Colonic mucosa (tissue), 4 donors: ENCODE measurements at places on chromosomes 7 and 10.

DNA sequence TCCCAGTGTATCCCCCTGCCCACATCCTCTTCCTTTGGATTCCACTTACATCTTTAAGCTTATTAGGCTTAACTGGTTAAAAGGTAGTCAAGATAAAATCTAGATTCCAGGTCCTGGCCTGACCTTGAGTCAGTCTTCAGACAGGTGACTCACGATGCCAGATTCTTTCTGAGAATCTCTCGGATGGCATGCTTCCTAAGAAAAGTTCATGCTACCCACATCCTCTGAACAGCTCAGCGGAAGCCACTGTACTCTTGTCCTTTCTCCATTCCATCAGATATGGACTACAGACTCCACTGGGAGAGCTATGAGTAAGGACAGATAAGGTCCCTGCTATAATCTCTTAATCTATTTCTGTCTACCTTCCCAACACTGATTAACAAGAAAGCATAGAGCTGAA lies 43.4 kb downstream of the DNMBP start:
- DNase-seq: no peak

DNA sequence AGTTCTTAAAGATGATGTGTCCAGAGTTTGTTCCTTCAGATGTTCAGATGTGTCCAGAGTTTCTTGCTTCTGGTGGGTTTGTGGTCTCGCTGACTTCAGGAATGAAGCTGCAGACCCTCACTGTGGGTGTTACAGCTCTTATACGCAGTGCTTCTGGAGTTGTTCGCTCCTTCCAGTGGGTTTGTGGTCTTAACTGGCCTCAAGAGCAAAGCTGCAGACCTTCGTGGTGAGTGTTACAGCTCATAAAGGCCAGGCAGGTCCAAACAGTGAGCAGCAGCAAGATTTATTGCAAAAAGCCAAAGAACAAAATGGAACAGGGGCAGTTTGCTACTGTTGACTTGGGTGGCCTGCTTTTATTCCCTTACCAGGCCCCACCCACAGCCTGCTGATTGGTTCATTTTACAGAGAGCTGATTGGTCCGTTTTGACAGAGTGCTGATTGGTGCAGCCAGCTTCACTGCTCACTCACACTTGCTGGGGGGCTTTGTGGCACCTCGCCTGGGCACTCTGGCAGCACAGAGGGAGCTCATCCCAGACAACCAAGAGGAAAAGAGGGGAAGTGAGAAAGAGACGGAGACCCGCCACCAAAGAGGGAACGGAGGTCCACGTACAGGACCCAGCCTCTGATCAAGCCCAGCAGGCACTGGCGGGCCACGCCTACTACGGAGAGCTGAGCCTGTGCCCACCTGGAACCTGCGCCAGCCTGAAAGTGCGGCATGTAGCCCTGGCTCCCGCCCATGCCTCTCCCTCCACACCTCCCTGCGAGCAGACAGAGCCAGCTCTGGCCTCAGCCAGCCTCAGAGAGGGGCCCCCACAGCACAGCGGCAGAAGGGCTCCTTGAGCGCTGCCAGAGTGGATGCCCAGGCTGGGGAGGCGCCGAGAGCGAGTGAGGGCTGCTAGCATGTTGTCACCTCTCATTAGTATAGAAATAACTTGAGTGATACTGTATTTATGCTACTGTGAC lies 55.8 kb upstream of the SEMA3C start:
- no peak for DNase-seq

GRCh38 chr10:70615784-70616522 lies 13.4 kb upstream of the PRF1 start:
- DNase-seq: no peak

- no peak for DNase-seq
Measured at GRCh38 chr7:26696161-26696560, 168.2 kb downstream of the SKAP2 start.

GRCh38 chr10:48456808-48457761 lies 147.8 kb downstream of the ARHGAP22 start:
- DNase-seq: peak; percentile 15

DNA sequence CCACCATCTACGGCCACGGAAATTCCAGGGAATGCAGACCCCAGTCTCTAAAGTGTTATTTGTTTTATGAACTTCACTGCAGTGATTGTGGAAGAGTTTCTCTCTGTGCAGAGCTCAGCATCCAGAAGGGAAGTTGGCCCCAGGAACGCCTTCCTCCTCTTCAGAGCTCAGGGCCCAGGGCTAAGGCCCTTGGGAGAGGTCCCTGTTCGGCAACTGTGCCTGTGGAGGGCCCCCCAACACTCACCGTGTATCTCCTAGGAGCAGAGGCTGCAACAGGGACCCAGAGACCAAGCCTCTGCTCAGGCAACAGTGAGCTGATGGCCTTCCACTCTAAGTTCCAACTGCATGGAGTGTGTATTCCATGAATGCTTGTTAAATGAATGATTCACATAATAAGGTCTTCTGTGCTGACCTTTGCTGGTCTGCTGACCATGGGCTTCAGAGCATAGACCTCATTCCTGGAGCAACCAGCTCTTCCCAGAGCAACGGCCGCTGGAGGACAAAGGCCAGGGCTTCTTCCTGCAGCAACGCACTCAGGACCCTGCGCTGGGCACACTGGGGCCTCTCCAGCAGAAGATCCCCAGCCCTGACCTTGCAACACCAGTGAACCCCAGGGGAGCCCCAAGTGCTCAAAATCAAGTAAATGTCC lies 7.7 kb downstream of the DIP2C start:
- DNase-seq: no peak

- no peak for DNase-seq
Measured at GRCh38 chr7:8229927-8230326, 32.0 kb downstream of the ICA1 start.

DNA sequence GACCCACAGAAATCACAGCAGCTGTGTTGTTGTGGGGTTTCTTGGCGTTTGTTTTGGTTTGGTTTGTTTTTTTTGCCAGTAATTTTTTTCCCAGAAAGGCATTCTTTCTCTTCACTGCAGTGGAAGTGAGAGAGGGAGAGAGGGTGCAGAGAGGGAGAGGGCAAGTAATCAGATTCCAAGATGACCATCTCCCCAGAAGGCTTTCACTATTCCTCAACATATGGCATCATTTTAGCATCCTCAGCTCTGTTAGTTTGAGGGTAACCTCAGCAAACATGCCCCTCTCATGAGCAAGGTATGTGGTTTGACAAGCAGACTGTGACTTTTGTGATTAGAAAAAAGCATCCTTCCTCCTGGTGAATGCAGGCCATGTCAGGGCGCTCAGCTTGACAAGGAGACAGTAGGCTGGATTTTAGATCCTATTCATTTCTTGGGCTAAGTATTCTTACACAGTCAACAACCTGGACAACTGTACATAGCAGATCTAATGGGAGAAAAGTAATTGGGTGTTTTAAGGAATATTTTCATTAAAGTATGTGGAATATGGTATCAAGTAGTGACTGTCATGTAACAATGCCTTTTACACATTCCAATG lies 86.3 kb upstream of the PIK3CG start:
- DNase-seq: no peak

- DNase-seq: peak; percentile 32
Measured at GRCh38 chr7:45663167-45663921, 89.2 kb downstream of the ADCY1 start.

- DNase-seq: no peak
Measured at GRCh38 chr10:31708474-31708873, 220.2 kb downstream of the ARHGAP12 start.

DNA sequence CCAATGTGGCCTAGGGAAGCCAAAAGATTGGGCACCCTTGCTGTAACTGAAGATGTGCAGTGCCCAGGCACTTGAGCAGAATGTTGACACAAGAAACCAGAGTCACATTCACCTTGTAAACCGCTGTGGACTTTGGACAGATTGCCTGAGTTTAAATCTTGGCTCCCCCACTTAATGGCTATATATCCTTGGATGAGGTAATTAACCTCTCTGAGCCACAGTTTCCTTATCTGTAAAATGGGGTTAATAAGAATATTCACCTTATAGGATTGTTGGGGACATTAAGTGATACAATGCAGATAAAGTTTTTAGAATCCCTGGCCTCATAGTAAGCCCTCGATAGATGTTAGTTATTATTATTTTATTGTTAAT lies 331.0 kb downstream of the LRMDA start:
- DNase-seq: peak; percentile 59

DNA sequence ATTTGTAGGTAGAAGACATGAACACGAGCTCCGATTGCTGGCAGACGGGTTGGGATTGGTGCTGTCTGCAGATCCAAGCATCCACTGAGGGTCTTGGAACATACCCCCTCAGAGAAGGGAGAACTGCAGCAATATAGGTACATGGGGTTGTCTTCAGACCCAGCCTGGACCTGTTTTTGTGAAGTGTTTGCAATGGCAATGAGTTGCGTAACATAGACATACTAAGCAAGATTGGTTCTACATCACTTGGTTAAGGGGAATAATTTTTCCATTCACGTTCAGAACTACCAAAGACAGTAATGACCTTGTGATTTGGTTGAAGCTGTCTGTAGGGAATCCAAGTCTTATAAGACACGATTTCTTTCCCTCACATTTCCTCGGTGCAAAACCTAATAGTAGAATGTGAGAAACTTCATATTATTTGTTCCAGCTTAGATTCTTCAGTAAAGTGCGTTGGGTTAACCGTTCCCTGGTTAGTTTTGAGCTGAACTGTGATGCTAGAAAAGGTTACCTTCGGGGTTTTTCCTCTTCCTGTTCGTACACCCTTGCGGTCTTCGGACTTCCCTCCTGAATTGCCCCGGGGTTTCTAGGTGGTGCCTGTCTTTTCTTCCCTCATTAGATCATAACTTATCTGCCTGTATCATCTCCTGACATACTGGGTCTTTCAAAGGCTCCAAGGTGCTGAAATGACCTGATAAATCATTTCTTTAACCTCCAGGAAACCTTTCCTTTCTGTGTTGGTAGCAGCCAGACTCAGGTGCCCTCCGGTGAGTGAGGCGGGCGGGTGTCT lies 14.4 kb downstream of the PROSER2 start:
- no peak for DNase-seq

- no peak for DNase-seq
Measured at GRCh38 chr7:158550886-158551452, 36.7 kb downstream of the PTPRN2 start.

GRCh38 chr10:132162590-132163277 lies 24.0 kb upstream of the DPYSL4 start:
- peak; percentile 57 for DNase-seq

GRCh38 chr7:149849174-149849573 lies 11.0 kb downstream of the ZNF862 start:
- DNase-seq: no peak
